CD4-positive, alpha-beta T cell treated with Interleukin-12 subunit alpha and Interleukin-12 subunit beta, for 1 hour (primary cell): ENCODE measurements at places on chromosomes 1 and 21.

- no peak for DNase-seq
Observed at GRCh38 chr21:40997831-40998230, 150.9 kb upstream of the DSCAM start.

DNA sequence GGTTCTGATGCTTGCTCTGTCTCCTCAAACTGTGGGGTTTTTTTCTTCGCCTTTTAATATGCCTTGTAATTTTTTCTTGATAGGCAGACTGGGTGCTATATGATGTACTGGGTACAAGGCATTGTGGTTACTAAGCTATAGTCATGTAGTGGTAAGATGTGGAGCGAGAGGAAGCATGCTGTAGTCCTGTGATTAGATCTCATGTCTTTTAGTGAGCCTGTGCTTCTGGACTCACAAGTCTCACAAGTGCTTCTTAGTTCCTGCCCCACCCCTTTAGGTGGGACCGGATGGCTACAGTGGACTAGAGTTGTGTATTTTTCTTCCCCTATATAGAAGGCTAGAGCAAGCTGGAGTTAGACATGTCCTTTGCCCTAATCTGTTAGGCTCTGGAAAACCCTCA lies 178.7 kb downstream of the DNM3 start:
- DNase-seq, result no peak

- no peak for DNase-seq
Observed at GRCh38 chr1:171635661-171636060, 13.6 kb downstream of the MYOCOS start.

DNA sequence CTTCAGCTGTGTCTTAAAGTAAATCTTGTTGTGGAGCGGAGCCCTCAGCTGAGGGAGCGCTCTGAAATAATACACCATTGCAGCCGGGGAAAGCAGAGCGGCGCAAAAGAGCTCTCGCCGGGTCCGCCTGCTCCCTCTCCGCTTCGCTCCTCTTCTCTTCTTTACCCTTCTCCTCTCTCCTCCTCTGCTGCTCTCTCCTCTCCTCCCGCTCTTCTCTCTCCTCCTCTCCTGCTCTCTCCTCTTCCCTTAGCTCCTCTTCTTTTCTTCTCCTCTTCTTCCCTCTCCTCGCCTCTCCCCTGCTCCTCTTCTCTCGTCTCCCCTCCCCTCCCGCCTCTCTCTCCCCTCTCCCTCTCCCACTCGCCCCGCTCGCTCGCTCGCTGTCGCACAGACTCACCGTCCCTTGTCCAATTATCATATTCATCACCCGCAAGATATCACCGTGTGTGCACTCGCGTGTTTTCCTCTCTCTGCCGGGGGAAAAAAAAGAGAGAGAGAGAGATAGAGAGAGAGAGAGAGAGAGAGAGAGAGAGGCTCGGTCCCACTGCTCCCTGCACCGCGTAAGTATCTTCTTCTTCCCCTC lies at the start of gene PROX1:
PROX1 (plus strand) TSS at position 47 of the 580 bp plus-strand sequence. CDS start 8,563 bp downstream, outside the sequence.
- DNase-seq, result peak; percentile 40

- no peak for DNase-seq
Observed at GRCh38 chr1:172885411-172885810, 165.3 kb downstream of the TNFSF18 start.

- DNase-seq, result peak; percentile 50
Observed at GRCh38 chr1:10525208-10525607, 50.5 kb downstream of the PEX14 start.

GRCh38 chr1:240650877-240651276 lies 38.9 kb upstream of the GREM2 start:
- DNase-seq, result no peak

DNA sequence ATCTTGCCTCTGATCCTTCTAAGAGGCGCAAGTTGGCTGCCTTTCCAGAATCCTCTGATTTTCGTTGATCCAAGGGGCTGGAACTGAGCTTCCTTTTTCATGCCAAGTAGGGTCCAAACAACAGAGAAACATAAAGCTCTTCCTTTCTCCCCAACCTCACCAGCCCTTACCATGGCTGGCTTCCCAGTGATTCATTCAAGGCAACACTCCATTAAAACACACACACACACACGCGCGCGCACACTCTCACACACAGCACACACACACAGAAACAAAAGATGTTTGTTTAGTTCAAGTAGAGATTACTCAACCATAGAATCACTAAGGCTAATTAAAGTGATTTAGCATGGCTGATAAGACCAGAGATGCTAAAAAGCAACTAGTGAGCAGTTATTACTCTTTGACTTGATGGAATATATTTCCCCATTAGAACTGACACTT lies 13.0 kb upstream of the GUCA2A start:
- DNase-seq, result no peak

GRCh38 chr1:203340112-203340790 lies 10.7 kb downstream of the FMOD start:
- DNase-seq, result peak; percentile 73

GRCh38 chr1:161153176-161153575 lies 602 bp upstream of the UFC1 start:
- no peak for DNase-seq

- no peak for DNase-seq
Observed at GRCh38 chr1:109919303-109919702, 8.7 kb downstream of the CSF1 start.

GRCh38 chr1:61368876-61369275 lies 286.5 kb downstream of the NFIA start:
- no peak for DNase-seq
